ENCODE measurements at places on chromosomes 13 and 19. TPM values are rescaled to one million over a fixed set of nuclear protein-coding genes. Genes with fewer than 3 reads are reported as not detected.

Gene DENND1C
- 0.99 TPM for total RNA-seq

Gene CNN1
- 1,586 TPM for total RNA-seq

Gene PRSS57
- not detected for total RNA-seq

Gene SLC25A41
- 1.4 TPM for total RNA-seq

Gene PSG1
- not detected for total RNA-seq

Gene FGF21
- not detected for total RNA-seq

Gene CDC42EP5
- 12.8 TPM for total RNA-seq

Gene KIR2DL4
- not detected for total RNA-seq

Gene ZNF793
- total RNA-seq = 4.8 TPM

Gene ZNF382
- 13.2 TPM for total RNA-seq

Gene PCP2
- not detected for total RNA-seq

Gene GPC6
- 20.9 TPM for total RNA-seq

Gene RINL
- total RNA-seq = 3.6 TPM

Gene LILRB5
- 23.5 TPM for total RNA-seq

Gene KISS1R
- total RNA-seq = not detected

Gene GSX1
- total RNA-seq = not detected

Gene KASH5
- not detected for total RNA-seq

Gene C5AR2
- total RNA-seq = 2.7 TPM

Gene EBI3
- total RNA-seq = 2.1 TPM

Gene FGF22
- 0.99 TPM for total RNA-seq

Gene CACTIN
- 23.1 TPM for total RNA-seq

Gene CBARP
- total RNA-seq = 0.36 TPM

Gene BRD4
- 20.1 TPM for total RNA-seq
